ENCODE measurements at places on chromosomes 1 and 21.

DNA sequence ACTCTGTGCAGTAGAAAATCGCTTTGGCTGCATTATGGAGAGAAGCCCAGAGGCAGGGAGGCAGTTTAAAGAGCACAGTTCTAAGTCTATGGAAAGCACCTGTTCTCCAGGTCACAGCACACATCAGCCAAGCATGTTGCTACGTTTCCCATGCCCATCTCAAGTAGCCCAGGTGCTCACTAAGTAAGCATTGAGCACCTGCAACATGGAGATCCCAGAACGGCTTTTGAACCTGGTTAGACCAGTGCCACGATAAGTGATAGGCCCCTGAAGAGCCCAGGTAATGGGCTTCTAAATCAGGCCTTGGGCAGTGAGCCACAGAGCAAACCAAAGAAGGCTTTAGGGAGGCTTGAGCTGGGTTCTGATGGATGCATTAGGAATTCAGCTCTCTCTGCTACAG lies 186.2 kb downstream of the C1orf94 start:
- DNase-seq, result no peak

DNA sequence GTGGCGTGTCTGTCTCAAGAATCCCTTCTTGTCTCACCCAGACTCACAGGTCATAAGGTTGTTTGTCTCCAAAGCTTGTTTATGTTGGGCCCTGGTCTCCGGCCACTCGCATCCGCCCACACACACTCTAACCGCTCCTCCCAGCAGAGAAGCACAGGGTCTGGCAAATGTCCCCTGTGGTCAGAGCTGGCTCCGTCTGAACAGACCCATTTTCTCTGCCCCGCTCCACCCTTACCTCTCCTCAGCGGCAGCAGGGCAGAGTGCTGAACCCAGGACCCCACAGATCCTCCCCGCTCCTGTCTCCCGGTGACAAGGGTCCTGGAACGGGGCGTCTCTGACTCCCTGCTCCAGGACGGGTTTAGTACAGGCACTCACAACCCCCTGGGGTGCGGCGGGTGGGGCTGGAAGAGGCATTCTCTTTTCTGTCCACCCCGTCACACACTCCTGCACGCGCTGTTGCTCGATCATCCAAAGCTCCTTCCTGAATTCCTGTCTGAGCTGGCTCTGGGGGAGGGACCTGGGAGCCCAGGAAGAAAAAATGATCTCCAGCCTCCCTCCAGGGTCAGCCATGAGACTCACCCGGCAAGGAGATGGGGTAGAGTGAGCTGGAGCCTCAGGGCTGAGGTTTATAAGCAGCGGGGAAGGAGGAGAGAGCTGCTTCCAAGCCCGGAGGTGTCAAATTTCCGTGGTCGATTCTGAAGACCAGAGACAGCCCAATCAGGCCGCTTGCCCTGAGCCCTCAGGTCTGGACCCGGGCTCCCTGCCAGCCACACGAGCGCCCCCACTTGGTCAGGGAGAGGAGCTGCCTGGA lies at the start of gene S100A13:
Gene S100A13, minus strand, starts transcription at position 602 of the 811 bp plus-strand sequence. CDS start 1,033 bp downstream, outside the sequence.
- no peak for DNase-seq

- no peak for DNase-seq
Observed at GRCh38 chr1:232431326-232431725, 198.6 kb downstream of the SIPA1L2 start.

DNA sequence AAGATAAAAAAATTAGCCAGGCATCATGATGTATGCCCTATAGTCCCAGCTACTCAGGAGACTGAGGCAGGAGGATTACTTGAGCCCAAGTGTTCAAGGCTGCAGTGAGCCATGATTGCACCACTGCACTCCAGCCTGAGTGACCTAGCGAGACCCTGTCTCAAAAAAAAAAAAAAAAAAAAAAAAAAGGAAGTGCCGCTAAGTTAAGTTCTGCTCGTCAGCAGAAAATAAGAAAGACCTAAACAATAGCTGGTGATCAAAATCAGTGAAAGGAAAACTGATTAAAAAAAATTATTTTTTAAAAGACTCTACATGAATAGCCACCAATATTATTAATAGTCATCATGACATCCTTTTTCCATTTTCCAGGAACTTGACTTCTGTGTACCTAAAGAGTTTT lies 44.2 kb upstream of the MTR start:
- no peak for DNase-seq

DNA sequence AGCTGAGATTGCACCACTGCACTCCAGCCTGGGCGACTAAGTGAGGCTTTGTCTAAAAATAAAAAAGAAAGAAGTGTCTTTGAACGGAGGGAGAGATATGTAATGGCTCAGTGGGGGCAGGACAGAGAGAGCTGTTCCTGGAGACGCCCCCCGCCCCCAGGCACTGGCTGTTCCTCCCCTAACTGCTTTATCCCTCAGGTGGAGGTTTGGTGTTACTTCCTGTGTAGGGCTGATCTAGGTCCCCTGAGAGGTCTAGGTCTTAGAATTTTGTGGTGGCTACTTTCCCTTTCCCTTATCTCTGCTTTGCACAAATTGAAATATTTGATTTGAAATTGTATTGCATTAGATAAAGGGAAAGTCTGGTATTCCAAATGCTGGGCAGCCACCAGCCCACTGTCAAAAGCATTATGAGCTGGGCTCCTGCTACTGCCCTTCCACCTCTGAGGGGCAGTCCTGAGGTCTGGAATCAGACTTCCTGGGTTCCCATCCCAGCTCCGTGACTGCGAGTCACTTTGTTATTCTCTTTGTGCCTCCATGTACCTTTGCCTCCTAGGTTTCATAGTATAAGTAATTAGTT lies 134.8 kb upstream of the KIF26B start:
- DNase-seq, result no peak

DNA sequence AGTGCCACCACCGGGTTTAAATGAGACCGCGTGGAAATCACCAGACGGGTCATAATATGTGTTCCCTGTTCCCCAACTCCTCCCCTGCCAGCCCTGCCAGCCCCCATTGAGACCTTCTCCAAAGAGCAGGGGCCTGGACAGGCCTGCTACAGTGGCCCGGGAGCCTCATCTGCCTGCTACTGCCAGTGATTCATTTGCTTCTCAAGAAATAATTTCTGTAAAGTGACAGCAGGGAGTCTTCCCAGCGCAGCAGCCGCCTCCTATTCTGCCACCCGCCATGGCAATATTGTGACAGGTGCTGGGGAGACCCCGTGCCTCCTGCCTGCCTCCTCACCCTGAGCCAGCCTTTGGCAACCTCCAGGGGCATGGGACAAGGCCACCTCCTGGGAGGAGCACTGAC lies 8.9 kb downstream of the IFFO2 start:
- DNase-seq, result no peak

DNA sequence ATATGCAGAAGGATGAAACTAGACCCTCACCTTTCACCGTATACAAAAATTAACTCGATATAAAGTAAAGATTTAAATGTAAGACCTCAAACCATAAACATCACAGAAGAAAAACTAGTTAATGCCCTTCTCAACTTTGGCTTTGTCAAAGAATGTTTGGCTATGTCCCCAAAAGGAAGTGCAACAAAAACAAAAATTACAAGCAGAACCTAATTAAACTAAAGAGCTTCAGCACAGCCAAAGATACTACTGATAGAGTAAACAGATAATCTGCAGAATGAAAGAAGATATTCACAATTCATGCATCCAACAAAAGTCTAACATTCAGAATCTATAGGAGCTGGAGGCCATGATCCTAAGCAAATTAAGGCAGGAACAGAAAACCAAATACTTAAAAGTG lies 824.6 kb upstream of the NEGR1 start:
- DNase-seq, result no peak

- no peak for DNase-seq
Observed at GRCh38 chr21:29453511-29453910, 154.8 kb downstream of the BACH1 start.

DNA sequence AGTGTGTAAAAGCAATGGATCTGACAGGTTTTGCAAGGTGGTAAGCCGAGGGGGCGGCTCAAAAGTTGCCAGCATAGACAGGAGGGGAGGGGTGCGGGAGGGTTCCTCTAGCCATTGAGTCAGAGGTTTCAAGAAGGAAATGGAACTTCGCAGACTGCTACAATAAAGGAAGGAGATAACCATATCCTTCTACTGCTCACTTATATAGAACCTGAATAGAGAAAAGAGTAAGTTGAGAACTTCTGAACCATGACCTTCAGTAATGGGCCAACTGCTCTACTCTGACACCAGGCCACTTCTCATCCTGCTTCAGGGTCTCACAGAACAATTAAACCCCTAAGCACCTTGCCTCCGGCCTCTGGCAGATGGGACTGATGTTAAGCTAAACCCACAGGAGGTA lies 26.3 kb upstream of the BCAR3 start:
- no peak for DNase-seq
